ENCODE measurements at places on chromosomes 6 and 20.

- no peak for DNase-seq
Measured at GRCh38 chr6:97445407-97445806, 162.4 kb upstream of the MMS22L start.

DNA sequence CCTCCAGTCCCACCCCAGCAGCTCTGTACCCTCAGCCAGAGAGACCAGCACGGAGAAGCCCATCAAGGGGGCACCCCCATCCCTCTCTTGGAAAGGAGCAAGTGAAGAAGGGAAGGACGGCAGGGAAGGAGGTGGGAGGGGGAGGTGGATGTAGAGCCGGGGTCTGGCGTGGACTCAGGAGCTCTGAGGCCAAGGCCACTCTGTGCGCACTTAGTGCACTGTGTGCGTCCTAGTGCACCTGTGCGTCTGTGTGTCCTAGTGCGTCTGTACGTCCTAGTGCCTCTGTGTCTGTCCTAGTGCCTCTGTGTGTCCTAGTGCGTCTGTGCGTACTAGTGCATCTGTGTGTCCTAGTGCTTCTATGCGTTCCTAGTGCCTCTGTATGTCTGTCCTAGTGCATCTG is 54.2 kb downstream of the DSTN start:
- no peak for DNase-seq

DNA sequence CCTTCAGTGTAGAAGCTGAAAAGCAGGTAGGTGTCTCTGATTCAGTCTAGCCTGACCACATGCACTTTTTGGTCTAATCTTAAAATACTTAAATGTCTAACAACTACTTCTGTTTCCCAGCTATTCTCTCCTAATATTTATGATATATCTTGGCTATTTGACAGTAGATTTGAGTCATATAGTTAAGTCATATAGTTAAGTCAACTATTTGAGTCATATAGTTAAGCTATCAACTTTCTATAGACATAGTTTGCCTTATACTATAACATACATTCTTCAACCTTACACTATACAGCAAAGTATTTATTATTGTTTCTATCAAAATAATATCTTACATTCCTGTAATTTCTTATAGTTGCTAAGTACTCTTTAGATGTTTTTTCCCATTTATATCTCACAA is 110.9 kb downstream of the GMDS start:
- DNase-seq, result no peak

- DNase-seq, result no peak
Measured at GRCh38 chr6:31414771-31415265, 11.4 kb downstream of the MICA start.

GRCh38 chr20:36208257-36208656 is 28.0 kb upstream of the AAR2 start:
- no peak for DNase-seq

Measured in CD4-positive, alpha-beta T cell treated with Interleukin-6 for 4 hours (primary cell).